Activated gamma-delta T cell treated with anti-CD3 and anti-CD28 coated beads, Interleukin-2, amount 50 U/mL, for 16 hours (primary cell): ENCODE measurements at places on chromosomes 4 and X.

DNA sequence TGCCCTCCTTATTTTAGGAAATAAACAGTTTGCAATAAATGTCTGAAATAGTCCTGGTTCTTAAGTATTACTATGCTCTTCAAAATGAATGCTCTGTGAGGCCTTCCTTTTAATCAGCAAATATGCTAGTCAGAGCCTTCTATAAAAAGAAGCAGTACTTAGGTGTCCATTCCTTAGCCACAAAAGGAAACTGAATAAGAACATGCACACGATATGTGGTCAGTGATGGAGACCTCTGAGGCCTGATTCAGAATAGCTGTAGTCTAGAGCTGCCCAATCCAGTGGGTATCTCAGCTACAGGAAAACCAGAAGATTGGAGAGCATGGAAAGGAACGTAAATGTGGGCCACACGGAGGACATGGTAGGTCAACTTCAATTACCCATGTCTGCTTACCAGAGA, 141.8 kb downstream of the RASL11B start:
- no peak for DNase-seq

- no peak for DNase-seq
These were observed 831.7 kb upstream of the POU3F4 start for GRCh38 chrX:82676386-82676785.

- no peak for DNase-seq
These were observed 9.2 kb upstream of the EIF4E start for GRCh38 chr4:98937986-98938720.

- no peak for DNase-seq
These were observed 381.1 kb upstream of the MAD2L1 start for GRCh38 chr4:120447774-120448173.
